ENCODE measurements at places on chromosomes 3 and 15. TPM values are rescaled to one million over a fixed set of nuclear protein-coding genes. Genes with fewer than 3 reads are reported as not detected.

DNA sequence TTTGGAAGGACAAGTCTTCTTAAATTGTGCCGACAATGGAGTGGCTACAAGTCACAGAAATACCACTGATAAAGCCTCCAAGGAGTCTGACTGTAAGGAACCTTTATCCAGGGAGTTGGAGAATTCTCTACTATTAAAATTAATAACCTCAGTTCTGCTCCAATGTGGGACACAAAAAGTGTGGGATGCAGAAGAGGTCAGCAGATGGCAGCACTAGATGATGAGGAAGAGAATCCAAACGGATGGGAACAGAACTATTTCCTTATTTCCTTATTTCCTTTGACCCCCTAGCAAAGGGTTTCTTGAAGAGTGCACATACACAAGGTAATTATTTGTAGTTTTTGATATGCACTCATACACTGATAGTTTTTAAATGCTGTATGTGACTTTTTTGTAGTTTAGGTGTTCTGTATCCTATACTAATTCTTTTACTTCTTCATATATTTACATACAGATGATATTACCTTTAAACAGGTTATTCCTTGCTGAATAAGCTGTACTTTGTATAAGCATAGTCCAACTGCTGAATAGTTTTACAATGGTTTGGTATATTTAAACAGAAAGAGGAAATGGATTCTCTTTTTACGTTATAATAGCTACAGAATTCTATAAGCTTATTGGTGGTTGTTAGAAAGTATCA, 25.6 kb upstream of the NLGN1 start:
- peak; percentile 10 for DNase-seq

DNA sequence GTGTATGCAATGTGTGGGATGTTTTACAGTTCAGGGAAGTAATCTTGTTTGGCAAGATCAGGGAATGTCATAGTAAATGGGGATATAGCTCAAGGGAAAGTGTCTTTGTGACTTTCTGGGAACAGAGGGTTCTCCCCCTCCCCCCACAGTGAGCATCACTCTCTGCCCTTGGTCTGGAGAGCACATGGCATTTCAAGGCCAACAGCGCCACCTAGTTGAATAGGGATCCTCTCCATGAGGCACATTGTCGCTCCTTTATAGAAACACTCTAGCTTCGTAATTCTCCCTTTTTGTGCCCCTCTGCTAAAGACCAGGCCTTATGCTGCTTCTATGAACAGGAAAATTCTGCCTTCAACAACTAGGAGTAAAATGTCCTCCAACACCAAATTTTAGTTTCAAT, 37.1 kb upstream of the ARNT2 start:
- no peak for DNase-seq

- DNase-seq: no peak
Measured at GRCh38 chr3:143514874-143515273, 333.4 kb downstream of the SLC9A9 start.

GRCh38 chr3:10017636-10018292, 8.5 kb upstream of the FANCD2 start:
- peak; percentile 77 for DNase-seq

DNA sequence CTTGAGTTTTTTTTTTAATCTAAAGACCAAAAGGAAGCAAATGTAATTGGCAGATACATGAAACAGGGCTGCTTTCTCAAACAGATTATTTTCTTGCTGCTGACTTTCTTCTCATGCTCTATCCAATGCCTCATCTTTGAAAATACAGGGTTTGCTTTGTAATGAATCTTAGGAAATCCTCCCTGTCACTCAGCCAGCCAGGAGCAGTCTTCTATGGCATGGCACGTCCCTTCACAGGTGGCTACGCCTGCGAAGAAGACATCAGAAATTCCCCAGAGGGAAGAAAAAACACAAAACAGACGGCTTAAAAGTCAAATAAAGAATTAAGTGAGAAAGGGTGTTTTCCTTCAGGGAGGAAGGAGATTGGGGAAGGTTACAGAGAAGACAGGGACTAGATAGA, 242.5 kb downstream of the IGSF11 start:
- no peak for DNase-seq

- peak; percentile 82 for DNase-seq
Measured at GRCh38 chr3:181549266-181549665, 162.5 kb upstream of the SOX2 start.

- DNase-seq: no peak
Measured at GRCh38 chr3:106566277-106566676, 697.5 kb upstream of the CBLB start.

DNA sequence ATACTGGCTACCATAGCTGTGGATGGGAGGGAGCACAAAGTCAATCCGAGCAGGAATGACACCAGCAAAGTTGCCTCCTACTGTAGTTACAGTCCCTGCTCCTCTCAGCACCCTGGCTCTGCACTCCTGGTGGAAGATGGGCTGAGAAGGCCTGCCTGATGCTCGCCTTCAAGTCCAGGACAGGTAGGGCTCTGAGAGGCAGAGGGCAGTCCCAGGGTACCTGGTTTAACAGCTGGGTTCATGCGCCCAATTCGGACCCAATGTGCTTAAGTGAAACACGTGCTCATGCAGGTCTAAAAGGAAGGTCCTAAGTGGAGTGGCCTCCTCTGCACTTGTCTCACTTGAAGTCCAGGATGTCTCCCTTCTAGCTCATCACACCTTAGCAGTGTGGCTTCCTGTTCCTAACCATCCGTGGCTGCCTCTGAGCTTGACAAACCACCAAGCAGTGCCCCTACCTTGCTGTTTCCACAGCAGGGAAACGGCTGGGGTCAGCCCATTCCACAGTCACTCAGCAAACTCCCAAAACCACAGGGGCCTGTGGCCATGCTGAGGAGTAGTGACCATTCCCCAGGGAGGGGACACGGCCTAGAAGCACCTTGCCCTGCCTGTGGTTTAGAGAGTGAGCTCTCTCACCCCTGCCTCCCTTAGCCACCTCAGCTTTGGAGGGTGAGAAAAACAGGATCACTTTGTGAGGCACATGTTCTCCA, 3.9 kb upstream of the MUSTN1 start:
- no peak for DNase-seq

DNA sequence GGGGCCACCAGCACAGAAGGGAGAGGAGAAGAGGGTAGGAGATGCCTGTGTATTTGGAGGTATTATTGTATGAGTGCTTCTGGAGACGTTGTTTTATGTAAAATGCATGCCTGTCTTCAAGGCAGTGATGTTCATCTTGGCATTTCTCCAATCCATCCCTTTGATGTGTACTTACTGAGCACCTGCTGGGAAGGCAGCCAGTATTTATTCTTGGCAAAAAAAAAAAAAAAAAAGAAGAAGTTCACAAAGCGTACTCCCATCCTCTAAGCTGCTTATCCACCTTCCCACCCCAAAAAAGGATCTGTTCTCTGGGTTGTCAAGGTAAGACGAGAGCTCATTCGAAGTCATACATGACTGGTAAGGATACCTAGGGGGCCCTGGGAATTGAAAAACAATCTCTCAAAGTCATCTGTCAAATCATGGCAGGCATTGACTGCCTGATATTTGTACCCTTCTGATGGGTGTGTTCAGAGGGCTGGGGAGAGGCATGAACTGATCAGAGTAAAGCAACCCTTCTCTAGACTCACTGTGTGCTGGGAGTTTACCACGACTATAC, 30.0 kb upstream of the SLC6A1 start:
- no peak for DNase-seq

DNA sequence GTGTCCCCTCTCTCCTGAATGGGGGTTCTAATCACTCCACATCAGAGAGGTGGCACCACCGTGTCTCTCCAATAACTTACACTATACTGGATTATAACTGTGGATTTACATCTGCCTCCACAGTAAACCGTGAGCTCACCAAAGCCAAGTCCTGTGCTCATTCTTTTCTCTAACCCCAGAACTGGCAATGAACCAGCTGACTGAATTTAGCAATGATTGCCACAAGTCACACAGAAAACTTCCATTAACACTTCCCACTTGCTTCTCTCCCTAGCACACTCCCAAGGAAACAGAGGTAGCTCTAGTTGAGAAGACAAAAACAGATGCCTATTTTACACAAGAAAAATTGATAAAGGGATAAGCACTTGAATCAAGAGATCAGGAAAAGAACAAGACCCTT, 361.3 kb downstream of the ULK4 start:
- peak; percentile 1 for DNase-seq

GRCh38 chr3:123046262-123047061, 18.9 kb upstream of the SEMA5B start:
- no peak for DNase-seq

DNA sequence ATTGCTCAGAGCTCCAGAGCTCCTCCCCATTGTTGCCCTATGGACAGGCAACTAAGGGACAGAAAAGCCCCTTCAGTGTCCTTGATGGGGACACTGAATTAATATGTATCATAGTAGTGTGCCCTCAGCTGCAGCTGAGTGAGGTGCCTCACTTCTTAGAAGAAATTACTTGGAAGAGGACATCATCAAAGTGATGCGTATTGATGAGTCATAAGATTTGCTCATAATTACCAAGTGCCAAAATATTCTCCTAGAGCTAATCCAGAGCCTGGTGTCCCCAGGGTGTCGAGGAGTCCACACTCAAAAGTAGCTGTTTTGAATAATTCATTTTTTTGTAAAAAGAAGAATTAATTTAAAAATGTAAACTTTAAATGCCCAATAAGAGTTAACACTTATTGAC, 200.7 kb upstream of the SEMA6D start:
- DNase-seq: peak; percentile 36

- DNase-seq: peak; percentile 30
Measured at GRCh38 chr3:88812576-88812975, 294.8 kb upstream of the EPHA3 start.

DNA sequence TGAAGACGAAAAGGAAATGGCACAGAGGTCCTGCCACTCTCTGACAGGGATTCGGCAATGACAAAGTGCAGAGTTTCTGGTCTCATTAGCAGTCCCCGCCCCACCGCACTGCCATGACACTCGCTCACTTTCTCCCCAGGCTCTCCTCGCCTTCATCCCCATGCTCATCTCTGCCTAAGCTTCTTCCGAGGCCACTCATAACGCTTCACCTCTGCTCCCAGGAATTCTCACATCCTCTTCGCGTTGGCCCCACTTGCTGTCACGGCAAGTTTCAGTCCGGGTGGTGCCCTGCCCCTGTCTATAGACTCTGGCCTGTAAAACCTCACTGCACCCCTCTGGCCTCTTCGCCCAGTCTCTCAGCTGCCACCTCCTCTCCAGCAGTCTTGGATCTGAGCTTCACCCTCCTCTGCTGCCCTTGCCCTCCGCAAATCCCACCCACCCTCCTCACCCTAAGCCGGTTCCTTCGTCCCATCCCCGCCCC, 654 bp downstream of the RUBCN start:
- no peak for DNase-seq

GRCh38 chr3:2454865-2455264, 356.2 kb downstream of the CNTN4 start:
- no peak for DNase-seq

DNA sequence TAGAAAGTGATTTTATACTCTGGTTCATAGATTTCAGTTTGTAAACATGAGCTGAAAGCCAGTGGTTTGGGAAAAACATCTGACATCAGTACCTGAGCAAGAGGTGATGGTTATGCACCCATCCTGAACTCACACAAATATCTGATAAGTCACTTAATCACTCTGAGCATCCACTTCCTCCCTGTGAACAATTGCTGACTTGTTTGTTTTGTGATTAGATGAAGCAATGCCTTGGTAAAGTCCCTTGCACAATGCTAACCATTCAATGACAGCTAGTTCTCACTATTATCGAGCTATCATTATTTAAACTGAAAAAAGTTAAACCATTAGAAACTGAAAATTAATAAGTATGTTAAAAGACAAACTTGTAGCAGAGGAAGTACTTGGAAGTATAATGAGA, 303.0 kb downstream of the PLOD2 start:
- no peak for DNase-seq

GRCh38 chr3:45020534-45020933, 5.6 kb upstream of the CLEC3B start:
- DNase-seq: no peak

DNA sequence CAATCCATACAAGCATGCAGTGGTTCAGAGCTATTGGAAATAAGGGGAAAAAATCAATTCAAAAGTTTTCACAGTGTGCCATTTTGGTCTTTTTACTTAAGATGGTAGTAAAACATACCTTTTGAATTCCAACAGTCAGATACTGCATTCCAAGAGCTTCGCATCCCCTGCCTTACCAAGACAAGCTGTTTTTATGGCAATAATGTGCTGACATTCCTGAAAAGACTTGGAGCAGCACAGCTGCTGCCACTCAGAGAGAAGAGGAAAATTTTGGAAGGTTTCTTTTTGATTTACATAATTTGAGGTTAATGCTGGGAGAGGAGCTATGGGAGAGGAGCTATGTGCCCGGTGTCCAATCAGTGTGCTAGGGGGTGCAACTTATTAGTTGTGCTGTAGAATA, 148.3 kb downstream of the FEZF2 start:
- no peak for DNase-seq

- DNase-seq: no peak
Measured at GRCh38 chr15:97893967-97894366, 66.5 kb upstream of the ARRDC4 start.

- DNase-seq: peak; percentile 42
Measured at GRCh38 chr3:23728601-23729117, 77.1 kb upstream of the UBE2E1 start.

- no peak for DNase-seq
Measured at GRCh38 chr15:71699977-71700376, 110.4 kb upstream of the NR2E3 start.

DNA sequence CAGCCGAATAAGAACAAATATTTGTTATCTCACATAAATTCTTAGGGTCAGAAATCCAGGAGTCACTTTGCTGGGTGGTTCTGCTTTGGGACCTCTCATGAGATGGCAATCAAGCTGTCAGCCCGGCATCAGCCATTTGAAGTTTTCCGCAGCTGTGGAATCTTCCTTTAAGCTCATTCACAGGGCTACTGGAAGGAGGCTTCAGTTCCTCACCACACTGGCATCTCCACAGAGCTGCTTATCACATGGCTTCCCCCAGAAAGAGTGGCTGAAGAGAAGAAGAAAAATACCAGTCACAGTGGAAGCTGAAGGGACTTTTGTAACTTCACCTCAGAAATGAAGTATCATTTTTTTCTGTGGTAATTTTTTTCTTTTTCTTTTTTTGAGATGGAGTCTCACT, 267.7 kb downstream of the CHL1 start:
- DNase-seq: no peak

DNA sequence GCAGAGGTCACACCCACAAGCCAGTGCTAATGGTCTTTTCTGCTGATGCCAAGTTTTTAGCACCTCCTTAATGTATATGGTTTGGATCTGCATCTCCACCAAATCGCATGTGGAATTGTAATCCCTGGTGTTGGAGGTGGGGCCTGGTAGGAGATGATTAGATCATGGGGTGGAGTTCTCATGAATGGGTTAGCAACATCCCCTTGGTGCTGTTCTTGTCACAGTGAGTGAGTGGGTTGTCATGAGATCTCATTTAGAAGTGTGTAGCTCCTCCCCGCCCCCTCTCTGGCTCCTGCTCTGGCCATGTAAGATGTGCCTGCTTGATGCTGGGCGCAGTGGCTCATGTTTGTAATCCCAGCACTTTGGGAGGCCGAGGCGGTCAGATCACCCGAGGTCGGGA, 37.3 kb upstream of the KLHL6 start:
- DNase-seq: no peak

GRCh38 chr3:110886222-110886893, 185.3 kb upstream of the NECTIN3 start:
- DNase-seq: no peak

GRCh38 chr15:70415398-70415797, 317.7 kb upstream of the TLE3 start:
- DNase-seq: no peak

GRCh38 chr3:104673981-104674380, 692.7 kb upstream of the ALCAM start:
- DNase-seq: peak; percentile 14

Gene ZMYND10
- total RNA-seq: 0.39 TPM

Gene IGF2BP2
- total RNA-seq: 128 TPM

Gene TRIM42
- not detected for total RNA-seq

Gene GPR171
- not detected for total RNA-seq

Gene EPHB3
- total RNA-seq: 17.2 TPM

Gene GOLGA8J
- total RNA-seq: 0.67 TPM

Gene EFCC1
- not detected for total RNA-seq

Gene GATA2
- total RNA-seq: 0.58 TPM
